Esophagus squamous epithelium (tissue), 5 donors: ENCODE measurements at places on chromosomes 2 and 18.

DNA sequence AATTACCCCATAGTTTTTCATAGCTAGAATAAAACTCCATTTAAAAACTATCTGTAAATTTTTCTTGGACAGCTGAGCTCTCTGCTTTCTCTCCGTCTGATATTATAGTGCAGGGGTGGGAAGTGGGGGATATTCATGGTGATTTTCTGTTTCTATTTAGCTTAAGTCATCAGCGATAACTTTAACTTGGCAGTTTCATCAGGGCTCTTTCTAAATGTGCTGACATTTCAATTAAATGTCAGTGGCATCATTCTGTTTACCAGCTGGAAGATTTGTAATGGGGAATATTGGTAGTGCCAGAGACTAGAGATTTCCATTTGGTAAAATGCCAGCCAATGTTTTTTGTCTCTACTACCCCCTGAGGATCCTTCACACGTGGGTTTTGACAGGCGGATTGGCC is 53.5 kb upstream of the CAPN13 start:
- DNase-seq = no peak

- DNase-seq = no peak
Observed at GRCh38 chr2:9763356-9764152, 79.7 kb upstream of the TAF1B start.

GRCh38 chr2:26144953-26145680 is 27.8 kb upstream of the GAREM2 start:
- no peak for DNase-seq

DNA sequence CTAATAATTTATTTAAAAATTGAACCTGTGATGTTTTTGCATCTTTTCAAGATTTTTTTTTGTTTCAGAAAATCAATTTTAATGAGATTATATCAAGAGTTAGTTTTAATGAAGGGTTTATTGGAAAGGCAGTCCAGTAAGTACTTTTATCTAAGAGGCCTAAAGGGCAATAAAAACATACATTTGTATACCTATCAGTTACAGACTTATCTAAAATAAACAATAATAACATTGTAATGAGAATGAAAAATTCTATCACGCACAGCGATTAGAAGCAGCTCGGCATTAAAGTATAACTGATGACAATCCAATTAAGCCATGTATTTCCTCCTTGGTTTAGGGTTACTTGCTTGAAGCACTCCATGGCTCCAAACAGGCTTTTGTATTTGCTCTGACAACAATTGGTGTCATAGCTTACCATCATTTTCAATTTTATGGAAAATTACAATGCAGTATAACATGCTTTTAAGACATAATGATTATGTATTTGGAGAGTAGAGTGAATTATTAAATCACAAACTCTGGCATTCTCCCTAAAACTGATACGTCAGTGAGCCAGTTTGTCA is 629.4 kb downstream of the TSN start:
- no peak for DNase-seq

GRCh38 chr2:44939106-44940048 is 2.1 kb upstream of the SIX3 start:
- DNase-seq = no peak

DNA sequence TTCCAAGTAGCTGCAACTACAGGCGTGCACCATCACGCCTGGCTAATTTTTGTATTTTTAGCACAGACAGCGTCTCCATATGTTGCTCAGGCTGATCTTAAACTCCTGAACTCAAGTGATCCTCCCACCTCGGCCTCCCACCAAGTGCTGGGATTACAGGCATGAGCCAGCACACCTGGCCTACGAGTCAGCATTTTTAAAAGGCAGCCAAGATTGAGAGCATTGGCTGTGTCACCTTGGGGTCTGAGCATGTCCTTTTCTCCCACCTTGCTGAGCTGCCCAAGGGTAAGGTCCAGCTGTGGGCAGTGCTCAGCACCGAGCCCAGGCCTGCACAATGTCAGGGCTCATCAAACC is 142.8 kb upstream of the LMAN1 start:
- DNase-seq = no peak

DNA sequence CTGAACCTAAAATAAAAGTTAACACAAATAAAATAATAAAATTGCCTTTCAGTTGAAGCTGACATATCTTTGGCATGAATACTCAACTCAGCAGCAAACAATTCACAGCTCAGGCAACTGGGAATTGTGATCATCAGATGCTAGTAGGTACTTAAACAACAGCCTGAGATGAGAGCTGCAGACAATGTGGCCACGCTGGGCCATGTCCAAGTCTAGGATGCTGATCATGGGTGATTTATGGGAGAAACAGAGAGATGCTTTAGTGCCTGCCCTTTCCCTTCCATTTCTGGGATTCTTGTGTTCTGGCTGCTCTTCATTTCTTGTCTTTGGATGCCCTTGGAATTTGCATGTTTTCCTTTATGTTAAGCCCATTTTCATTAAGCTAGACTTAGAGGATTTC is 212.4 kb upstream of the CWC22 start:
- DNase-seq = no peak

DNA sequence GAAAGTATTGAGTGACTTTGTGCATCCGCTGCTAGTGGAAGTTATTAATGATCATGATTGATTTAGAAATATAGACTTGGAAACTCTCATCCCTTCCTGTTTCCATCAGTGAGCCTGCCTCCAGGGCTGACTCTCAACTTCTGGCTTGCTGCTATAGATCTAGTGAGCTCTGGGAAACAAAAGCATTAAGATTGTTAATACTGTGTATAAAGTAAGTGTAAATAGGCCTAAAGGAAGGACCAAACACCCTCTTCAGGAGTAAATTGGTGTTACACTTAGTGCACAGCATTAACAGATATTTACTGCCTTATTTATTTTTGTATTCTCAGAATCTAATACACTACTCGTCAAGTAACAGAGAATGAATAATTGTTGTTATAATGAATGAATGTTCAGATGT is 285.6 kb downstream of the THSD7B start:
- no peak for DNase-seq

GRCh38 chr2:185862657-185863398 is 124.2 kb downstream of the FSIP2 start:
- DNase-seq = no peak

DNA sequence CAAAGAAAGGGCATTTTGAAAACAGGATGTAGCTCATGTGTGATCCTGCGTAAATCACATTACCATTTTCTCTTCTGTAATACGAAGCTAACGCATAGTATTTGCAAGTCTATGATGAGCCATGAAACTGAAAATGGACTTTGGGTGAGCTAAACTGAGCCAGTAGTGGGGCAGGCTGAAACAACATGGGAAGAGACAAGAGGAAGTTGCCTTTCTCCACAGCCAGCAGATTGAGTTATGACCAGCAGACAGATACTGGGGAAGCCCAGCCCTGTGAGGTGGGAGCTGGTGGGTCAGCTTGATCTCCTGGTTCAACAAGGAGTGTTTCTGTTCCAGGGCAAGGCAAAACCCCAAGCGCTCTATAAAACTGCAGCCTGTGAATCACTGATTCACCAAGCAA is 11.8 kb downstream of the CYRIA start:
- no peak for DNase-seq

- DNase-seq = no peak
Observed at GRCh38 chr2:31386648-31387047, 27.9 kb downstream of the XDH start.

GRCh38 chr2:157431176-157431575 is 12.7 kb downstream of the CYTIP start:
- no peak for DNase-seq

GRCh38 chr2:157839822-157840221 is 36.3 kb downstream of the ACVR1 start:
- DNase-seq = no peak

DNA sequence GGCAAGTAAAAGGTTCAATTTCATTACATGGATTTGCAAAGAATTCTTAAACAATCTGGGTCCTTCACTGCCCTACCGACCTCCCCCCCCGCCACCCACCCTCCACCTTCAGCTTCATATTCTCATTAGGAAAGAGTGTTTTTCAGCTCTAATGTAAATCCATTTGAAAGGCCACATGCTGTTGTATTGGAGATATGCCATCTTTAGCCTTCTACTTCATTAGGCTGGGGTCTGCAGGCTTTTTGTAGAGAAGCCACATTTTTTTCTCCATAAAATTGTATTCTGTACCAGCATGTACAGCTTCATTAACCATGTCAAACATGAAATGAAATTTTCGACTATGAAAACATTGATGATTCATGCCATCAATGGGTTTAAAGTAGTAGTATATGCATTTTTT is 42.8 kb upstream of the THUMPD2 start:
- no peak for DNase-seq

GRCh38 chr18:57833441-57834101 is 30.5 kb upstream of the ATP8B1 start:
- DNase-seq = no peak

DNA sequence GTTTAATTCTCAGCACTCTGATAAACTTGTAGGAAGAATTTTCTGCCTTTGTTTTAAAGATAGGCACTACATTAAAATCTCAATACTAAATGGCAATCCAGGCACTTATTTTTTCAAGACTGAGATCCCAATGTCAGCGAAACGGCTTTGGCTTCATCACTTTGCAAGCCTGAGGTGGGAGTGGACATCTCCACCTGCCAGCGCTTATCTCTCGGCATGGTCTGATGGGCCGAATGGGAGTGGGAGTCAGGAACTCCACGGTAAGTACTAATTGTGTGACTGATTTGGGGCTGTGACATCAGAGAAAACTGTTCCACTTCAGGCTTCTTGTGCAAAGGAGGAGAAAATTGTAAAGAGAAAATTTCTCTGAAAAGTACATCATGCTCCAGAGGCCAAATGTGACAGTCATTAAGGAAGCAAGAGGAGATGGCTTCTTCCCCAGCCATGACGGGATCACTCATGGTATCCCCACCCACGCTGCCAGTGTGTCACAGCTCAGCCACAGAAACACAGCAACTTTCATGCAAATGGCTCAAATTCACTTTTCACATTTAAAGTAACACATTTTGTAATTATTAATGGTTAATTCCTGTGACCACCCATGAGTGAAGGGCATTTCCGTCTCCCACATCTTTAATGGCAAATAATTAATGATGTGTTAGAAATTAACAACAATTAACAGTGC is 385.5 kb upstream of the HNRNPA3 start:
- no peak for DNase-seq

DNA sequence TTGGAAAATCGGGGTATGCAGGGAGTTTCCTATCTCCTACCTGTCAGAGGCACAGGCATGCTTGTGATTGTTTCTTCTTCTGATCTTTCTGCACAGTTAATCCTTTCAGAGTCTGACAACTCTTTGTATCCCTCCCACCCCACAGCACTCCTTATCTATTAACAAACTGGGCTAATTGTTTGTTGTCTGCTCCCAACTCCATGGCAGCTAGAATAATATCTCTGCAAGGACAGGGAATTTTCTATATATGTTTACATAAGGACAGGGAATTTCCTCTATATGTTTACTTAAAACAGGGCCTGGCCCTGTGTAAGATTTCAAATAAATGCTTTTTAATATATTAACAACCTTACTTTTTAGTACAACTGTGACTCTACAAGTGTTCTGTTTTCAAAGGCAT is 36.0 kb upstream of the VRK2 start:
- no peak for DNase-seq

DNA sequence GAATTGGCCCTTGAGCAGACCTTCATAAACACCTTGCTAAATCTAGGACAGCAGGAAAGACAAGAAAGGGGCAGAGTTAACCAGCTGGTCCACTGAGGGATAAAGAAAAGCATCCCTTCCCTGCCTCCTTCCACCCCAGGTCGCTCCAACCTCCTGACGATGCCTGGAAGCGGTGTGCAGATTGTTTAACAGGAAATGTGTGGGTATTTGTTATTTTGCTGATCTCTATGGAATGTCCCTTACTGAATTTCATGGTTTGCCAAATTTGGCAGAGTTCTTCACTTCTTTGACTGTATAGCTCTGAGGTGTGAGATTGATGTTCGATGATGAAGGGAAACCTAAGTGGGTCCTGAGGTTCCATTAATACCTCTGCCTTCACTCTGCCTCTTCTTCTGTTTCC is 72.9 kb downstream of the MAP3K20 start:
- no peak for DNase-seq

GRCh38 chr2:165640247-165640929 is 153.7 kb downstream of the GALNT3 start:
- DNase-seq = no peak

- no peak for DNase-seq
Observed at GRCh38 chr18:63199743-63200241, 119.8 kb downstream of the BCL2 start.

DNA sequence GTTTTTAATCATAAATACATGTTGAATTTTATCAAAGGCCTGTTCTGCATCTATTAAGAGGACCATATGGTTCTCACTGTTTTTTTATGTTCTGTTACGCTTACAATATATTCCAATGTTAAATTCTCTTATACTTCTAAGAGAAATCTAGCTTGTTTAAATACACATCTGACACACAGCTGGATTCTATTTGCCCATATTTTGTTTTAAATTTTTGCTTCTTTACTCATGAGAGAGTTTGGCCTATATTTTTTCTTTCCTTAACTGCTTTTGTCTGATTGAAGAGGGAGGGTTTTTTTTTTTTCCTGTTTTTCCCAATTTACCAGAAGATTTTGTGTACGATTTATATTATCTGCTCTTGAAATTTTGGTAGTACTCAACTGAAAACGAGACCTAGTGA is 34.9 kb downstream of the RNF144A start:
- DNase-seq = no peak

DNA sequence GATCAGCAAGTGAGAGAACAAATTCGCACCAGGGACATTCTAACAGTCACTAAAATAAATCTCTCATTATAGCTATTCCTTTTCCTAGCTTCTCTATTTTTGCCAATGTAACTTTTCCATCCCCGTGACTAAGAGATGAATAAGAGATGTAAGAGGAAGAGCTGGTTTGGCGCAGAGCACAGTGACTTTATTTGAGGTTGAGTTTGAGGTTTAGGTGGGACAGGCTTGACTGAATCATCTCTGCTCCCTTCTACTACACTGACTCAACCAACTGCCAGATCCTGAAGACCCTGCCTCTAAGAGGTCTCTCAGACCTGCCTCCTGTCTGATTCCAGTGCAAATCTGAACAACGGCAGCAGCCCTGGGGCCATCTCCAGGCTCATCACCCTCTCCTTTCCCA is 28.0 kb downstream of the RFX8 start:
- no peak for DNase-seq

DNA sequence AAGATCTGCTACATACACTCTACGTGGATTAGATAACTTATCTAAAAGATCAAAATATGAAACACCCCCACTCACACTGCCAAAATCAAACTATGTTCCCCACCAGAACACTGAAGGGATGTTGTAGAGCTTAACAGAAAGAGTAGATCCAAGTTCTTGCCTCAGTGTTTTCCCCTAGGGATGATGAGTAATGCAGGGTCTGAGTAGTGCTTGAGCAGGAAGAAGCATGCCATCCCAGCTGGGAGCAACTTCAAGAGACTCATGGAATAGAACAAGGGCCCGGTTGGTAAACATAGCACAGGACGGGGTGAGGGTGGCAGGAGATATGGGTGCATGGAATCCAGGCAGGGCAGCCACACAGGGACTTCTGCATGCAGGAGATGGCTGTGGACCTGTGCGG is 74.3 kb downstream of the SNTG2 start:
- no peak for DNase-seq

- DNase-seq = no peak
Observed at GRCh38 chr2:67571785-67572718, 174.9 kb downstream of the ETAA1 start.

GRCh38 chr2:77866661-77867060 is 344.5 kb upstream of the LRRTM4 start:
- DNase-seq = no peak

GRCh38 chr2:151860613-151861146 is 32.5 kb upstream of the ARL5A start:
- no peak for DNase-seq
